Stimulated activated memory B cell treated with anti-CD40 and anti-IgM and Interleukin-4, amounts not matched to agents 10 μg/mL and 1 μg/mL and 100 μg/mL, for 72 hours (primary cell): ENCODE measurements at places on chromosomes 5 and 9.

- no peak for ATAC-seq
Measured at GRCh38 chr9:19201899-19202891, 28.3 kb upstream of the DENND4C start.

DNA sequence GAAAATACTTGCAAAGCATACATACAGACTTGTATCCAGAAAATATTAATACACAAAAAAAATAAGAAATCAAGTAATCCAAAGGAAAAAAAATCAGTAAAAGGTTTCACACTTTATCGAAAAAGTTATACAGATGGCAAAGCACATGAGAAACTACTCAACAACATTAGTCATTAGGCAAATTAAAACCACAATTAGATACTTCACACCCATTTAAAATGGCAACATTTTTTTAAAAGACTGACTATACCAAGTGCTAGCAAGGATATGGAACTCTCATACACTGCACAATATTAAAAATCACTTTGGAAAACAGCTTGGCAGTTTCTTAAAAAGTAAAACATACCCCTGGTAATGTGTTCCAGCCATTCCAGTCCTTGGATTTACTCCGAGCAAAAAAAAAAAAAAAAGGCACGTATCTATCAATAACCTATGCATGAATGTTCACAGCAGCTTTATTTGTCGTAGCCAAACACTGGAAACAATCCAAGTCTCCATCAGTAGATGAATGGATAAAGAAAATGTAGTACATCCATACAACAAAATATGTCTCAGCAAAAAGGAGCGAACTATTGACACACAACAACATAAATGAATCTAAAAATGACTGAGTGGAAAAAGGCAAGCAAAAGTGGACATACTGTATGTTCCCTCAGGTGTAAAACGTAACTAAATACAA is 66.0 kb downstream of the GNAQ start:
- ATAC-seq: no peak

- no peak for ATAC-seq
Measured at GRCh38 chr5:120405286-120405864, 58.7 kb upstream of the PRR16 start.

DNA sequence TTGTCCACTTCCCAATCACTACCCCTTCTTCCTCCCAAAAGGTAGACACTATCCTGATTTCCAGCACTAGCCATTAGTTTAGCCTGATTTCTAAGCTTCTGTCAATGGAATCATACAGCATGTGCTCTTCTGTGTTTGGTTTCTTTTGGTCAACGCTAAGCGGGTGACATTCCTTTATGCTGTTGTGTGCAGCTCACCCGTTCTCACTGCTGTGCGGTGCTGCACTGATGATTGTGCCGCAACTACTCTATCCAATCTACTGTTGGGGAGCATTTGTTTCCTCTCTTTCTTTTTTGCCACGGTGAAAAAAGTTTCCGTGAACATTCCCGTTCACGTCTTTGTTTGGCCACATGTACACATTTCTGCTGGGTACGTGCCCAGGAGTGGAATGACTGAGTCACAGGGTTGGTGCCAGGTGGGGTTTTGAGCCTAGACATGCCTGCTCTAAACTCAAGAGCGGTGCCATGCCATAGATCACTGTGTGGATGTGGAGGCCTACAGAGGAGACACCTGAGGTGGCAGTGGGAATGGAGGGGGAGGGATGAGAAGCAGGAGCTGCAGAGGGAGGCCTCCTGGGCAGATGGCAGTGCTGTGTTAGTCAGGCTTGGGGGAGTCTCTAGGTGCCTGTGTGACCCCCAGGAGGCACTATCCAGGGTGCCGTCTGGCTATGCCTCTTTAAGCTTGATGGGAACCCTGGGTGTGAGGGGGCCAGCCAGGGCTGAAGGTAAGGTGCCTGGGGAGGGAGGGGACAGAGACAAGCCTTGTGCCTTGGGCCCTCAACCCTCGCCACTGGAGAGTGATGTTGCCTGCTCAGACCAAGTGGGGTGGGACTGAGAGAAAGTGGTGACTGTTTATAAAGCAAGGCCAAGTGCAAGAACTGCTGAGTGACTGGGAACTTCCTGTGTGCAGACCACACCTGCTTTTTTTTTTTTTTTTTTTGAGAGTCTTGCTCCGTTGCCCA is 11.4 kb upstream of the ANKRD33B start:
- ATAC-seq: peak; percentile 71

DNA sequence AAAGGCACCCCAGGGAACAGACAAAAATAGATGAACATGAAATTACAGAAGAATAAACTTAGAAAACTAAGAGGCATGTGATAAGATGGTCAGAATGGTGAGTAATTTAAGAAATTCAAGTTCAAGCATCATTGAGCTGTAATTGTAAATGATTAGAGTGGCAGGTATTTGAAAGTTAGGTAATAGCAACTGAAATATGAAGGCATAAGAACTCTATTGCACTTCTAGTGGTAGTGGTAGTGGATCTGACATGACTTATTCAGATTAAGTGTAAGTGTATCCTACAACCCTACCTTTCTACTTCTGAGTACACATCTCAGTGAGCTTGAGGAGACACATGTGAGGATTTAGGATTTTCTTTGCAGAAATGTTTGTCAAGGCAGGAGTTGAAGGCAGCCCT is 192.9 kb upstream of the RIOK2 start:
- no peak for ATAC-seq
